ENCODE measurements at places on chromosomes 5 and 9.

- DNase-seq = no peak
Measured at GRCh38 chr5:32138839-32139493, 35.2 kb downstream of the GOLPH3 start.

GRCh38 chr9:121362813-121363621, 7.0 kb downstream of the STOM start:
- peak; percentile 74 for DNase-seq

DNA sequence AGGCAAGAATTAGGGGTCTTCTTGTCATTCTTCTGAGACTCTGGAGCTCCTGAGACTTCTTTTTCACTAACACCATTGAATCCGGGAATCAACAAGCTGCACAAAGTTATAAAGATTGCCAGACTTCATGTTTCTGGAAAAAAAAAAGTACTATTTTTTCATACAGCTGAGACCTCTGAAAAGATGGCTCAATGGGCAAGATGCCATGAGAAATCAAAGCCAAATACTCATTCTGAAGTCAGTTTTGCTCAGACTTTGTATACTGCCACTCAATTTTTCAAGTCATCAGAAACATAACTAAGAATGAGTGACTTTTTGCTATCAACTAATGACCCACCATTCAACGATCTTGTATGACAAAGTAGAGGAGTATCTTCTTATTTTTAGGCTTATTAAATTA, 512.0 kb downstream of the RAB3C start:
- DNase-seq = no peak

GRCh38 chr5:89241186-89241585, 358.2 kb upstream of the MEF2C start:
- DNase-seq = no peak
